ENCODE measurements at places on chromosomes 11 and 22. TPM values are rescaled to one million over a fixed set of nuclear protein-coding genes. Genes with fewer than 3 reads are reported as not detected.

OR51E1 gene
- not detected for total RNA-seq

DMC1 gene
- total RNA-seq = 3.2 TPM

CCDC117 gene
- 12.9 TPM for total RNA-seq

ELMOD1 gene
- total RNA-seq = 0.39 TPM

EMID1 gene
- 0.38 TPM for total RNA-seq

HPX gene
- total RNA-seq = 0.55 TPM

OR8I2 gene
- total RNA-seq = not detected

SCUBE1 gene
- total RNA-seq = 0.15 TPM

MRGPRX4 gene
- not detected for total RNA-seq

GAL gene
- 19.3 TPM for total RNA-seq

GALNT18 gene
- 18.7 TPM for total RNA-seq

BACE1 gene
- 7.7 TPM for total RNA-seq

SERPING1 gene
- 0.50 TPM for total RNA-seq

MN1 gene
- total RNA-seq = 3.0 TPM

DUSP8 gene
- total RNA-seq = 2.0 TPM

VSIG10L2 gene
- not detected for total RNA-seq

TRIM49 gene
- not detected for total RNA-seq

MS4A2 gene
- not detected for total RNA-seq

NARS2 gene
- 22.1 TPM for total RNA-seq

NRXN2 gene
- 0.12 TPM for total RNA-seq

GNAZ gene
- 2.7 TPM for total RNA-seq

KRTAP5-8 gene
- not detected for total RNA-seq

OR2AG1 gene
- total RNA-seq = not detected

UBQLNL gene
- total RNA-seq = not detected

KCNJ5 gene
- 0.08 TPM for total RNA-seq

PGA4 gene
- not detected for total RNA-seq

TNNT3 gene
- total RNA-seq = not detected

GPHA2 gene
- total RNA-seq = not detected

TYR gene
- total RNA-seq = not detected
